ENCODE measurements at places on chromosomes 7 and 10.

- no peak for DNase-seq
These were observed 5.9 kb upstream of the SGMS1 start for GRCh38 chr10:50629495-50630122.

- no peak for DNase-seq
These were observed 483.1 kb downstream of the RPS24 start for GRCh38 chr10:78516756-78517155.

DNA sequence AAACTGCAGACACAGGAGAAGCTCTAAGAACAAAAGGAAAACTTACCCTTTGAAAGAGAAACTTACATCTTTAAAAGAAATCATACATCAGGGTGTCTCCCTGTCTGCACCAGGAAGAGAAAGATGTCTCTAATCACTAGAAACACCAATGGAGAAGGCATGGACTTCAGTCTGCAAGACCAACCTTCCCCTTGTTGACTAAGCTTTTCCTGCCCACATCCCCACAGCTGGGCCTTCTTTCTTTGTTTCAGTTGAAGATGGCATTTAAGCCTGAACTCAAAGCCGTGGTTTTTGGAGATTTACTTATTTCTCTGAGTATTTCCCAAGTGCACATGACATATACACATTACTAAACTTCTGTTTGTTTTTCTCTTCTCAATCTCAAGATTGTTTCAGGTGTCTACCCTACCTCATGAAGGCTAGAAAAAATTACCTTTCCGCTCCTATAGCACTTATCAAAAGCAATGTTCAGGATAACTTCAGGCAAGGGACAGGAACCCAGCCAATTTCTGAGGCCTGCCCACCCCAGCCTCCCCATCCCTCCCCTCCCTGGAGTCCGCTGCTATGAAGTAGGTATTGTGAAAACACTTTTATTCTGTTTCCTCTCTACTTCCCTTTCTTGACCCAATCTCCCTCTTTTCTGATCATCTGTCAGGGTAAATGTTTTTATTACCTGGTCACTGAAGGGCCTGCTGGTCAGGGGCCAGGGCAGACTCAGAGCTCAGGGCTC lies 2.8 kb upstream of the SLC29A3 start:
- no peak for DNase-seq

DNA sequence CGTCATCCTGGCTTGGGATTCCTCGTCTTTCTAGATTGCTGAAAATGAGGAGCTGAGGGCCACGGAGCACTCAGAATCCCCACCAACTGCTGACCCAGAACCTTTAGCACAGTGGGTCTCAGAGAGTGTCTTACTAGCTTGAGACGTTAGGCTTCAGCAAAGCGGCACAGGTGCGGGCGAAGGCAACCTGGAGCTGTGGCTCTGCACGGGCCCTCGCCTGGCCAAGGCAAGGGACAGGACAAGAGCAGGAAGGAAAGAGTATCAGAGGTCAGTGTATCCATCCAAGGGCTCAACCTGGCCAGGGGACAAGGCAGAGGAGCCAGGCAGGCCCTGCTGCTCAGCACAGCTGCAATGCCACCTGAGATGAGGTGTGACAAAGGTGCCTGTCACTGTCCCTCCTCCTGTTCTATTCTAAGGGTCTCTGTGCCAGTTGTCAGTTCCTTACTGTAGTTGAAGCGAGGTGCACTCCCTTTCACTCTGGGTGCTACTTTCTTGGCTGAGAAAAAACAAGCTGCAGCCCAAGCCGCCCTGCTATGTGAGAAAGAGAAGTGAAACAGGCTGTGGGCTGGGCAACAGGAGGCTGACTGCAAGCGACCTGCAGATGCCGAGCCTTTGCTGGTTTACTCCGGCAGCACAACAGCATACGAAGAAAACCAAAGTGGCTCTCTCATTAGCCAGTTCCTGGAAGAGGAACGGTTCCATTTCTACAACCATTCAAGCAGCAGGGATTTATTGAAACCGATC lies 33.3 kb upstream of the KDM7A start:
- DNase-seq = no peak

DNA sequence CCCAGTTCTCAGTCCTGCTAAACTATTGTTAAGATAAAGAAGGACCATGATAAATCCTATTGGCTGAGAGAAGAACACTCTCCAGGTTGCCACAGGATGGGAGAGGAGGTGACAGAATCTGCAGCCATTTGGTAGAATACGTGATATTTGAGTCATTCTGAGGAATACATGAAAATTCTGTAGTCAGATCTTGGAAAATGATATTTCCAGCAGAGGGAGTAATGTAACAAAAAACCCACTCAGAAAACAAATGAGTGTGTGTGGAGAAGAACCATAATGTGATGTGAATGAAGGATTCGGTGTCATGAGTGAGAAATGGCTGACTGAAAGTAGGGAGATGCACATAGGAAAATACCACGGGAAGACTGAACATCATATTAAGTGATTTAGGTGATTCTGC lies 128.5 kb upstream of the PFKP start:
- no peak for DNase-seq

- DNase-seq = no peak
These were observed 586.1 kb downstream of the INHBA start for GRCh38 chr7:41116817-41117216.

DNA sequence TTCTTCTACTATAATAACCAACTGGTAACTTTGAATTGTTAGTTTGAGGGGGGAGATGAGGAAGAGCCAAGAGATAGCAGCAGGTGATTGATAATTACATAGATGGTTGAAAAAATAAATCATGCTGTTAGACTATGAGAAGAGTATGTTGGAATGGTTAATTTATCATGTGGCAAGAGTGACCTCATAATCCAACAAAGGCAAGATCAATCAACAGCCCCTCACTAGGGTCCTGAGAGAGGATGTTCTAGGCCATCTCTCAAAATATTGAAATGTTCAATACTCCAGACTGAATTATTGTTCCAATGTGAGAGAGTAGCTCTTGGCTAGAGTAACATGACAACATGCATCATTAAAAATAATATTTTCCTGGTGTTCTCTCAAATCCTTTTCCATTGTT lies 67.9 kb downstream of the ADD3 start:
- no peak for DNase-seq

DNA sequence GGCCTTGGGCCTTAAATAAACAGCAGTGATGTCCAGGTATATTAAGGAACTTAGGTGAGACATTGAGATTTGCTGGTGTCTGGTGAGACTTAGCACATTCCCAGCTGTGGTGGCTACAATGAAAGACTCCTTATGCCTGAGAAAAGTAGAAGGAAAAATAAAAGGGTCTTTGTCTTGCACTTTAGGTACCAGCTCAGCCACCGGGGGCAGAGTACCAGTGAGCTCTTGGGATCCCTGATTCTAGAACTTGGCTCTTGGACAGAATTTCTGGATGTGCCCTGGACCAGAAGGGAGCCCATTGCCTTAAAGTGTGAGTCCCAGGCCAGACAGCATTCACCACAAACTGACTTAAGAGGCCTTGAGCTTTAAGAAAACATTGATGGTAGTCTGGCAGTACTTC lies 1038.7 kb downstream of the SORCS3 start:
- DNase-seq = no peak

DNA sequence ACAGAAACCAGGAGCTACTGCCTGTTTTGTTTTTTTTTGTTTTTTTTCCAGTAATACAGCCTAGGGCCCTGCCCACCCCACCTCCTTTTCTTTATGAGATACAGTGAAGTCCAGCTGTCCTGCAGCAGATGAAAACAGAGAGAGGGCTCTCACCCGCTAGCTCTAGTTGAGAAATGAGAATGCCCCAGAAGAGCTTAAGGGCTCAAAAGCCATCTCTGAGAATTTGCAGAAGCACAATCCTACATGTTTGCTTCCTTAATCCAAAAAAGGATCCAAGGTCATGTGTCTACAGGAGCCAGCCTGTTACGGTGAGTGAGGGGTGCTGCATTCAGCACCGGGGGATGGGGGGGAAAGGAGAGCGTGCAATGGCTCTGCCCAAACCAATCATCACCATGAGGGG lies 122.7 kb downstream of the KCNMA1 start:
- no peak for DNase-seq

DNA sequence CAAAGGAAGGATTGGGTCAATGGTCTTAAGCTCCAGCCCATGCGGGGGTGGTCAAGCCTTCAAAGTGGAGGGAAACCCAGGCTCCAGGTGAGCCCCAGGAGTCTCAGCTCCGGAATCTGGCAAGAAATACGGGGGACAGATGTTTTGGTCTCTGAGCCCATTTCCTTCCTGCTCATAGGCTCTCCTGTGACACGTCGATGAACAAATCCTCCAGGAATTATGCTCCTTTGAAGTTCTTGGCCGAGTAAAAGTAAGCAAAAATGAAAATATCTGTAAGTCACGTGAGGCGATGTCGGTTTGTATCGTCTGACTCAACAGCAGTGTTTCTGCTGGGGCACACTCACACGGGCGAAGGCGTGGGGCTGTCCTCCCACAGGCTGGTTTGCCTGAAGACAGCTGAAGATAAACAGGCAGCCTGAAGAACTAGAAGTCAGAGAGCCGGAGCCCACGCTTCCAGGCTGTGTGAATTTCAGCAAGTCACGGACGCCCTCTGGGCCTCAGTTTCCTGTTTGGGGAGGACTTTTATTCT lies 52.6 kb upstream of the SMNDC1 start:
- DNase-seq = peak; percentile 40

DNA sequence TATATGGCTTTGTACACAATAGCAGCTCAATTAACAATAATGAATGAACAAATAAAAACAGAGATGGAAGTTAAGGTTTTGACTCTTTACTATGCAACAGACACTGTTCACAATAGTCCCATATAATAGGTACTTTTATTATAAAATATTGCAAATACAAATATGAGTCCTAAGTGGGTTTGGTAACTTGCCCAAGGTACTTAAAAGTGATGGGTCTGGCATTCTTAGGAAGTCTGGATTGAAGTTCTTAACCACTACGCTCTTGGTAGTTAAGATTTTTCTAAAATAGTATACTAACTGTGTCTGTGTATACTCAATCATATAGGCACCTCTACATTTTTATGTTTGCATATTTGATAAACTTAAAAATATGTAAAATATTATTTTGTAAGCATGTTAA lies 55.5 kb downstream of the HGF start:
- DNase-seq = no peak

GRCh38 chr10:82801289-82801688 lies 926.3 kb downstream of the NRG3 start:
- DNase-seq = no peak

Data from T-helper 22 cell (primary cell).